NCI-H1417 (cell line): ENCODE measurements at places on chromosomes 11 and 22.

- DNase-seq, result no peak
Observed at GRCh38 chr11:7516475-7516874, 2.7 kb downstream of the PPFIBP2 start.

GRCh38 chr11:131206671-131207070 is 163.7 kb upstream of the NTM start:
- no peak for DNase-seq

- no peak for DNase-seq
Observed at GRCh38 chr11:33651990-33652389, 48.6 kb downstream of the C11orf91 start.

DNA sequence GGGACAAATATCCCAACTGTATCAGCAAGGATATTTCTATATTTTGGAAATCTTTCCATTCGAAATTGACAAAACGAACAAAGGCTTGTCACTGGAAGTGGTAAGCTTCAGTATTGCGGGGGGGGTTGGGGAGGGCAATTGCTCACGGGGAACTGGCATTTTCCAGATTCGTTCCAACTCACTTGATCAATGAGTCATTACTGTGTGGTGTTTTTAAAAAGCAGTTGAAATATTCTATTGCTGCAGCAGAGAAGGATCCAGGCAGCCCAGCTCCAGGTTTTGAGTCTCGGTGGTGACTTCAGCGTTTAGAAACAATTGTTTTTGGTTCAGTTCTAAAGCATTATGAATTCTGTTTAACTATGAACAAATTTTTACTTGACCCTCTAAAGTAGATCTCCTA is 33.8 kb upstream of the FBLN1 start:
- no peak for DNase-seq

GRCh38 chr11:72578991-72579815 is 95.0 kb downstream of the PDE2A start:
- DNase-seq, result no peak

- no peak for DNase-seq
Observed at GRCh38 chr11:92276773-92277172, 52.2 kb downstream of the FAT3 start.

DNA sequence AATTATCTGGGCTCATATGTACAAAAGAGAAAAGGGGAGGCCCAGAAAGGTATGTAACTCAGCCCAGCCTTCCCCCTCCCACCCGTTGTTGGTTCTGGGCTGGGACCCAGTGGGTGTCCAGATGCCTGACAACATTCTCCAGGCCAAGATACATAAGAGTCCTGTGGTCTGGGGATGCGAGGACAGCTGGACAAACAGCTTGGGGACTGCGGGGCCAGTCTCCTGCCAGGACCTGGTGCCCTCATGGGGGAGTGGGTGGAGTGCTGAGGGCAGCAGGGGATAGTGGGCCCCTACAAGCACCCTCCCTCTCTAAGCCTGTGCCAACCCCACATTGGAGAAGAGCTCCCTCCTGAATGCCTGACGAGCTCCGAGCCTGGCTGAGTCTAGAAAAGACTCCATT is 3.5 kb upstream of the SLC22A6 start:
- no peak for DNase-seq

GRCh38 chr11:108511851-108512474 is 13.8 kb upstream of the POGLUT3 start:
- DNase-seq, result no peak

GRCh38 chr11:78577495-78577894 is 2.8 kb upstream of the NARS2 start:
- DNase-seq, result no peak

GRCh38 chr22:40668611-40669411 is 10.5 kb upstream of the MCHR1 start:
- no peak for DNase-seq

DNA sequence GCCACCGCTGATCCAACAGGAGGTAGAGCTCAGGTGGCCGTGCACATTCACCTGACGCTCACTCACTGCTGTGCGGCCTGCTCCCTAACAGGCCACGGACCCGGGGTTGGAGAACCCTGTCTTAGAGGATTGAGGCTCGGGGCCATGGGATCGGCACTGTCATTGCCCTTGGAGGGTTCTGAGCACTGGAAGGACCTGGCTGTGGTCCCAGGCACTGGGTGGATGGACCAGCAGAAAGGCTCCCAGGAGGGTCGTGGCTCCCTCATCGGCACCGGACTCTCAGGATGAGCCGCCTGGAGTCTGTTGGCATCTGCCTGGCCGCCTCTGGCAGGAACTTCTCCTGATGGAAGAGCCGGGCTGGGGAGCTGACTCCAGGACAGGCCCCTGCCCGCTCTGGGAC is 6.5 kb downstream of the KCNQ1 start:
- no peak for DNase-seq
